Tibial artery (tissue), 4 donors: ENCODE measurements at places on chromosomes 6 and 20.

DNA sequence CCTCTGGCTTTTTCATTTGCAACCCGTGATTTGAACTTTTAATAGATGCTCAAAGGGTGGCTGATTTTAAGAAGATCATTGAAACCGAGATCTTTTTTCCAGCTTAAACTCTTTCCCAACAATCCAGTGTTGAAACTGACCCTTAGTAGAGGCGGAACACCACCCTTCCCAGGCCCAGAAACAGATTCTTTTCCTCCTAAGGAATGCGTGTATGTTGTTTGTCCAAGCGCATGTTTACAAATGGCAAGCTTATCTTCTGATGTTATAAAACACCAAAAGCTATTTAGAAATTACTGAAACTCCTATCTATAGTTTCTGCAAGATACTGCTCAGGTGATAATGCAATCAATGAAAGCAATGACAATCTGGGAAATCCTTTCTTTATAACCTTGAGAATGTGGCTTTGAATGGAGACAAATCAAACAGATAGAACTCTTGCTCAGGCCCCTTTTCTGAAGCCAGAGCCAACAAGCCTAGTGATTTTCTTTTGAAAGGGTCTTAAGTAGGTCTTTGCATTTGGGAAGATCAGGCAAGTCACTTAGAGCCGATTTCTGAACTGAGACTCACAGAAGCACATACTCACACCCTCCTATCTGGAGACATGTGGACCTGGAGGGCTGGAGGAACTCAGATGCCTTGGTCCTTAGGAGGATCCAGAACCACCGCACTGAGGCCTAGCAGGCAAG lies 9.1 kb downstream of the BANF2 start:
- no peak for DNase-seq

- no peak for DNase-seq
Observed at GRCh38 chr6:165704045-165704748, 41.2 kb upstream of the PDE10A start.

- DNase-seq, result no peak
Observed at GRCh38 chr6:157966589-157966977, 15.1 kb upstream of the SYNJ2 start.

DNA sequence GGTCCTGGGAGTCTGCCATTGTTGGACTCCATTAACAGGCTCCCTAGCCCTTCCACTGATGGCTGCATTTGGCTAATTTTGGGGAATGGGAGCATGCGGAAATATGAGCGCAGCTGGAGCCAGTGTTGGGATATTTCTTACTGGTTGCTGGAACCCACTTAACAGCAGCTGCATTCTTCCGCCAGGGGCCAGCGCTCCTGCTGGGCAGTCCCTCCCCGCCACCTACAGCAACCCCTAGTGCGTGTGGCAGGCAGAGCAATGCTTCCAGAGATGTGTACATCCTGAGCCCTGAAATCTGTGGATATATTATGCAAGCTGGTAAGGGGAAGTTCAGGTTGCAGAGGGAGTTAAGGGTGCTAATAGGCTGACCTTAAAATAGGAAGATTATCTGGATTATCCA lies 16.4 kb downstream of the CST8 start:
- DNase-seq, result no peak

GRCh38 chr6:2037237-2037926 lies 208.0 kb downstream of the GMDS start:
- no peak for DNase-seq

DNA sequence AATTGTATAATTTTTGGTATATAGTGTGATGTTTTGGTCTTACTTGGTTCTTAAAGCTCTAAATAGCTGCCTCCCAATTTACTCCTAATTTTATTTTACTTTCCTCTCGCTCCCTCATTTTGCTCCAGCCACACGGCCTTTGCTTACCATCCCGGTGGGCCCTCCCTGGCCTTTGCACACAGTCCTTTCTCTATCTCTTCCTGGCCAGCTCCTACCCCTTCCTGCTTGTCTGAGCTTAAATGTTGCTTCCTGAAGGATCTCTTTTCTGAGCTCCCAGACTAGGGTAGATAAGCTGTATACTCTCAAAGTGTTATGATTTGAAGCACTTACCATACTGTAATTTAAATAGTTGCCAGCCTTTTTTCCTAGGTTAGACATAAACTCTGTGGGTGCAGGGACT lies 121.7 kb downstream of the UTRN start:
- DNase-seq, result no peak

GRCh38 chr20:3106658-3107463 lies 22.3 kb upstream of the AVP start:
- no peak for DNase-seq

DNA sequence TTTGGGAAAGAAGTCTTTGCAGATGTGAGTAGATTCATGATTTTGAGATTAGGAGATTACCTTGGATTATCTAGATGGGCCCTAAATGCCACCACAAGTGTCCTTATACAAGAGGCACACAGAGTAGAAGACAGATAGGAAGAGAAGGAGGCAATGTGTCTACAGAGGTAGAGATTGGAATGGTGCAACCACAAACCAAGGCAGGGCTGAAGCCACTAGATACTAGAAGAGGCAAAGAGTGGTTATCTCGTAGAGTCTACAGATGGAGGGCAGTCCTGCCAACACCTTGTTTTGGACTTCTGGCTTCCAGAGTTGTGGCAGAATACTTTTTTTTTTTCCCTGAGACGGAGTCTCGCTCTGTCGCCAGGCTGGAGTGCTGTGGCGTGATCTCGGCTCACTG lies 138.3 kb upstream of the AKIRIN2 start:
- no peak for DNase-seq

GRCh38 chr6:106360989-106361430 lies 493 bp downstream of the CRYBG1 start:
- no peak for DNase-seq

GRCh38 chr20:19161336-19161735 lies 51.1 kb upstream of the SLC24A3 start:
- no peak for DNase-seq

DNA sequence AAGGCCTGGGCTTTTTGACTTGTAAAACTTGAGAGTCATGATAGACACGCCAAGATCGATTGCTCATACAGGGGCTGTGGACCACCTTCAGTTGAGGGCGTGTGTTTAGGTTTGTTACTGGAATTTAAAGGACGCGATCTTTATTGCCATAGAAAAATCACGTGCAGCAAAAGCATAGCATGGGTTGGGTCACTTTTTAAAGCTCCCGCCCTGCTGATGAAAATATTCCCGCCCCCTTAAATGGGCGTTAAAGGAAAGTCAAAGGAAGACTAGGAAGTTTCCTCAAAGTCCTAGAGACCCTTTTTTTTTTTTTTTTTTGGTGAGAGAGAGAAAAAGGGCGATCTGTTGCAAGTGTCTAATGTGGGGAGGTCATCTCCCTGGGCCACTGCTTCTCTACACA lies 23.1 kb downstream of the TFAP2A start:
- no peak for DNase-seq

- peak; percentile 24 for DNase-seq
Observed at GRCh38 chr6:127366282-127367022, 23.0 kb upstream of the ECHDC1 start.

- no peak for DNase-seq
Observed at GRCh38 chr6:8180327-8181159, 78.2 kb upstream of the EEF1E1 start.

DNA sequence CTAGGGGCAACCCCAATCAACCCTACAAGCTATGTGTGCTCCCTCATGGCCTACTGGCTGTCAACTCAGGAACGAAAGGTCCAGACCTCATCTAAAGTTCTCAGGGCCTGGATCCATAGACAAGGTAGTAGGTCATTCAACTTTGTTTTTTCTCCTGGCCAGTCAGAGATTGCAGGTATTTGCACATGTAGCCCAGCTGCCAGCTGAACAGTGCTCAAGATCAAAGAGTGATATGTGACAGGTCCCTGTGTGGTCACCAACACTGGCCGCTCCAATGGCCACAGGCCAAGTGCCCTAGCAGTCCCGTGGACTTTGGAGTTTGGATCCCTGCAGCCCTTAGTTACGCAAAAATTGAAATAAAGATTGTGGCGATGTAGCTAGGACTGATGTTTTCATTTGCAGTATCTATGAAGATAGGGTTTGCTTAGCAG lies 60.6 kb upstream of the ATXN1 start:
- no peak for DNase-seq
